ENCODE measurements at places on chromosomes 1 and 21.

GRCh38 chr1:220841293-220841692 lies 38.0 kb upstream of the HLX start:
- no peak for DNase-seq

DNA sequence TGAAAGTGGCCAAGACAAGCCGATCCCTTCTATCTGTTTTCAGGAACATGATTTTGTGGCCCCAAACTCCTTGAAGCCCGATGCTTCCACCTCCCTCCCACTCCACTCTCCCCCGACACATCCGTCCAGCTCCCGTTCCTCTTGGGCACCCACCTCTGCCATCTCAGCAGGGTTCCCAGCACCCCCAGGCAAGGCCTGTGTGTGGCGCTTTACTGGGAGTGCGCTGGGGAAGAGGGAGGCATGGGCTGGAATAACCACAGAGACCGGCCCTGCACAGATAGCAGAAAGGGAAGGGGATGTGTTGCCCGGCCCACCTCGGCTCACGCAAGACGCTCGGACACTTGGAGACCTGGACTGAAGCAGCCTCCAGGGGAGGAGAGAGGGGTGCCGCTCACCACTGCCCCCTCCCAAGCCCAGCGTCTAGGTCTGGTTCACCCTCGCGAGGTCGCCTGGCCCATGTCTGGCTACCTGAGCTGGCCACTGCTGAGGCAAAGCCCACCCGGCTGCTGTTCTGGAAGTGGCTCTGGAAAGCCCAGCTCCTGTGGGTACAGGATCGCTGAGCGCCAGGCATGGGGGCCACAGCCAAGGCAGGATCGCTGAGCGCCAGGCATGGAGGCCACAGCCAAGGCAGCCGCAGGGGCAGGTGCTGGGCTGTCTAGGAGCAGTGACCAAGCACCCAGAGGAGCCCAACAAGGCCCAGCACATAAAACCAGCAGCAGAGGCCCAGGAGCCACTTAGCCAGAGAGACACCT lies 23.8 kb upstream of the COL18A1 start:
- DNase-seq: no peak

DNA sequence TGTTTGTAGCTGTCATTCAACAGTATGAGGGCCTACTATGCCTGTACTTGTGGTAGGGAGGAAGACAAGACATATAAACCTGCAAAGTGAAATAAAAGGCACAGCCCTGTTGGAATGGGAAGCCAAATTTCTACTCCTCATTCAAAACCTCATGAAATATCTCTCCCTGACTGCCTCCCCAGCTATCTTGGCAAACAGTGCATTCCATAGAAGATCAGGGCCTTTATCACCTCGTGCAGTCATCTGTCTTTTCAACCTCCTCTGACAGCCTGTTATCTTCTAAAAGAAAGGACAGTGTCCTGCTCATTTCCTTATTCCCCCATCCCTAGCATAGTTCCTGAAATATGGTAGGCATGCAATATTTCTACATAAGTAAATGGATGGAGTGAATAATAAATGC lies 71.0 kb downstream of the SH3GLB1 start:
- no peak for DNase-seq

- no peak for DNase-seq
Measured at GRCh38 chr21:26748066-26748465, 97.1 kb downstream of the ADAMTS1 start.

- no peak for DNase-seq
Measured at GRCh38 chr1:11447903-11448302, 31.1 kb upstream of the DISP3 start.

DNA sequence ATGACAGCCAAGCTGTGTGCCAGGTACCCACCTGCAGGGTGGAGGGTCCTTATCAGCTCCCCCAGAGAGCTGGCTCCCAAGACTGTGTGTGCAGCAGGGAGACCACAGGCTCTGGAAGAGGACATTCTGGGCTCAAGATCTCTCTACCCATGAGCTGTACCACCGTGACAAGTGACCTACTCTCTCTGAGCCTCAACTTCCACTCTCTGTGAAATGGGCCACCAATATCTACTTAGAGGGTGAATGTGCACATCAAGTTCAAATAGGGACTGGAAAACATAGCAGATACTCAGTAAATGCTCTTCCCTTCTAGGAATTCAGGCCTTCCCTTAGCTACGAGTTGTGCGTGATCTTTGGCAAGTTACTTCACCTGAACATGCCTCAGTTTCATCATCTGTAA lies 1.5 kb downstream of the SLC30A2 start:
- no peak for DNase-seq

GRCh38 chr1:177741476-177741875 lies 228.4 kb downstream of the SEC16B start:
- no peak for DNase-seq

DNA sequence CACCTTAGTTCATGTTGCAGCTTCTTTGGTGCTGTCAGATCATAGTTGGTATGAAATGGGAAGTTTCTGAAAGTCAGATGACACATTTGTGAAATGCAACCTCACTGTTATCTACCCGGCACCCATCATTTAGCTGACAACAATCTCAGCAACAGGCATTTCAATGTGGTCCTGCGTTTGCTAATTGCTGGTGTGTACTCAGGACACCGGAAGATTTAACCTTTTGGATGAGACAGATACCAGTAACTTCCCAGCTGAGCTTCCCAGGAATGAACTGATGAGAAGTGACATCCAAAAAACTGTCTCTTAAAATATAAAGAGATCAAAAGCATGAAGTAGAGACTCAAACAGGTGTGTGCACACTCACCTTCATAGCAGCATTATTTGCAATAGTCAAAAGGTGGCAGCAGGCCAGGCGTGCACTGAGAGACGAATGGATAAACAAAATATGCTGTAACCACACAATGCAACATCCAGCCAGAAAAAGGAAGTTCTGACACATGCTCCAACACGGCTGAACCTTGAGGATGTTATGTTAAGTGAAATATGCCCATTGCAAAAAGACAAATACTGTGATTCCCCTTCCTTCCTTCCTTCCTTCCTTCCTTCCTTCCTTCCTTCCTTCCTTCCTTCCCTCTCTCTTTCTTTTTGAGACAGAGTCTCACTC lies 7.9 kb upstream of the CLDN14 start:
- no peak for DNase-seq

- peak; percentile 21 for DNase-seq
Measured at GRCh38 chr1:10979483-10979920, 33.0 kb upstream of the TARDBP start.

DNA sequence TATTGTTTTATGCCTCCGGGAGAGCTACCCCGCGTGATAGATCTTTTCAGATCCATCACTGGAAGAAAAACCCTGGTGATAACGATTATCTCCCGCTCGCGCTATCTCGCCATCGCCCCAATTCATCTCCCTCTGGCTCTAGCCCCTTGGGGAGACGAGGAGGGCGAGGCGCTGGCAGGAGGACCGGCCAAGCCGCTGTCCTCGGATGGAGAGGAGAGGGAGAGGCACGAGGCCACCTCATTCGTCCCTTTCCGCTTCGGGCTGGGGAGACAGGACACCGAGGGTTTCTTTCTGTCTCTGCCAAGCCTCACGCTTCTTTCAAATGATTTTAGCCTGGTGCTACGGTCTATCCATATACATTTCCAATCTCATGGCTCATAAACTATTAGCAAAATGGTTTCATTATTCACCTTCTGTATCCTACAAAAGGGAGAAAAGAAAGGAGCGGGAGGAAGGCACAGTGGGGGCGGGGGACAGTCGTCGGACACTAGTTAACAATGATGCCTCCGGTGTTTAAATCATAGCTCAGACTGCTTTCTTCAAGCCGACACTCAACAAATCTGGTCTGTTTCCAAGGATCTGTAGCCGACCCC lies 415.0 kb upstream of the ESRRG start:
- DNase-seq: no peak

GRCh38 chr1:150561974-150562445 lies 12.8 kb downstream of the ADAMTSL4 start:
- no peak for DNase-seq

DNA sequence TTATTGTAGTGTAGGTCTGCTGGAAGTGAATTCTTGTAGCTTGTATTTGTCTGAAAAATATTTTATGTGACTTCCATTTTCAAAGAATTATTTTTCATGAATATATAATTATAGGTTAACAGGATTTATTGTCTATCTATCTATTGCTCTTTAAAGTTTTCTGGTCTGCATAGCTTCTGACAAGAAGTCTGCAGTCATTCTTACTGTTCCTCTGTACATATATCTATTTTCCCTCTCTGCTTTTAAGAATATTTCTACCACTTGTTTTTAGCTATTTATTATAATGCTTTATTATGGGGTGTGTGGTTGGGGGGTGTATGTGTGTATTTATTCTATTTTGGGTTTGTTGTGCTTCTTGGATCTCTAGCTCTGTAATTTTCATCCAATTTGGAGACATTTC lies 77.4 kb downstream of the ETS2 start:
- no peak for DNase-seq

- no peak for DNase-seq
Measured at GRCh38 chr21:17660452-17660851, 47.8 kb upstream of the BTG3 start.

- no peak for DNase-seq
Measured at GRCh38 chr1:218078916-218079315, 206.2 kb upstream of the RRP15 start.

GRCh38 chr1:50488876-50489275 lies 65.6 kb upstream of the DMRTA2 start:
- no peak for DNase-seq

DNA sequence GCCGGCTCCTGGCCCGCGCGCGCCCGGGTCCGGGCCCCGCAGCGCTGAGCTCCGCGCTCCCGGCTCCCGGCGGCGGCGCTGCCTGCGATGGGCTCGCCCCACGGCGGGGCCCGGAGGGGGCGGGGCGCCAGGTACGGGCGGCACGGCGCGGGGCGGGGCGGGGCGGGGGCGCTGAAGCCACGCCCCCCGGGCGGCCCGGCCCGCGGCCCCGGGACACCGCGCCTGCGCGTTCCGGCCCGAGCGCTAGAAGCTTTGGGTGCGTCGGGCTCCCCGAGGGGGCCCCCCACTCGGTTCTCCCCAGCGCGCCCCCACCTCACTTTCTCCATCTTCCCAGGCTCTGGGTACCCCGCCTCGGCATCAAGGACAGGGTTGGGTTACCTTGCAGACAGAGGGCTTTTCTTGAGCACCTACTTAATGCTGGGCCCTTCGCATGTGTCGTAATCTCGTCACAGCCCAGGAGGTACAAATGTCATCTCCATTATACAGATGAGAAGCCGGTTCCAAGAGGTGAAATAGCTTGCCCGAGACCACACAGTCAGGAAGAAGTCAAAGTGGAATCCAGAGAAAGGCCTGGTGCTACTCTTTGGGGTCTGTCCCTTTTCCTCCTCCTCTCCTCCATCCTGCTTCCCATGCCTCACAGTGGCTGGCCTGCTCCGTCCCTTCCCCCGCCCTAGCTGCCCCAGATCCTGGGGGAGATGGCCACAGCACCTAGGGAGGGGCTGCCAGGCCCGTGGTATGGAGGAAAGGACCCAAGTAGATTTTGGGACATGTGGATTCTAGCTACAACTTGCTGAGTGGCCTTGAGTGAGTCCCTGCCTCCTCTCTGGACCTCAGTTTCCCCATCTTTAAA lies 46.5 kb downstream of the RAP1GAP start:
- no peak for DNase-seq

- peak; percentile 64 for DNase-seq
Measured at GRCh38 chr1:162056043-162056442, 13.4 kb upstream of the NOS1AP start.

- DNase-seq: no peak
Measured at GRCh38 chr1:199269241-199269640, 630.4 kb downstream of the PTPRC start.

- DNase-seq: no peak
Measured at GRCh38 chr1:64050601-64051000, 152.8 kb upstream of the UBE2U start.

GRCh38 chr1:219085082-219085481 lies 88.6 kb upstream of the LYPLAL1 start:
- DNase-seq: no peak

- DNase-seq: peak; percentile 36
Measured at GRCh38 chr1:230570724-230571360, 71.4 kb upstream of the COG2 start.

DNA sequence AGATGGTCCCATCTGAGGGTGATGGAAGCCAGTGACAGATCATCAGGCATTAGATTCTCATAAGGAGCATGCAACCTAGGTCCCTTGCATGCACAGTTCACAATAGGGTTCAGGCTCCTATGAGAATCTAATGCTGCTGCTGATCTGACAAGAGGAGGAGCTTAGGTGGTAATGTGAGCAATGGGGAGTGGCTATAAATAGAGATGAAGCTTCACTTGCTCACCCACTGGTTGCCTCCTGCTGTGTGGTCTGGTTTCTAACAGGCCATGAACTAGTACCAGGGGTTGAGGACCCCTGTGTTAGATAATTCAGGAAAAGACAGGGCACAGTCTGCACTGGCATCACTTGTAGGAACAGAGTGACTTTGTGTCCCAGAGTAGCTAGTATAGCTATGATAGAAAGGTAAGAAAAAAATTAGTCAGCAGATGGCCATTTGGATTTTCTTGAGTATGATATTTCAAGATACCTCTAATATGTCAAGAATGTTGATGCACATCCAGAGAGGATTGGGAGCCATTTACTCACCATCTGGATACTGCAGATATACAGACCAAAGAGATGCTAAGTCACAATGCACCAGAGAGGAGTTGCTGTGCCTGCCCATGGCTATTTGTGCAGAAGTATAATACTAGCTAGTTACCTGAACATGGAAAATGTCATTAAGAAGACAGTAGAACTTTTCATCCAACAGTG lies 53.6 kb downstream of the ADCY10 start:
- no peak for DNase-seq

DNA sequence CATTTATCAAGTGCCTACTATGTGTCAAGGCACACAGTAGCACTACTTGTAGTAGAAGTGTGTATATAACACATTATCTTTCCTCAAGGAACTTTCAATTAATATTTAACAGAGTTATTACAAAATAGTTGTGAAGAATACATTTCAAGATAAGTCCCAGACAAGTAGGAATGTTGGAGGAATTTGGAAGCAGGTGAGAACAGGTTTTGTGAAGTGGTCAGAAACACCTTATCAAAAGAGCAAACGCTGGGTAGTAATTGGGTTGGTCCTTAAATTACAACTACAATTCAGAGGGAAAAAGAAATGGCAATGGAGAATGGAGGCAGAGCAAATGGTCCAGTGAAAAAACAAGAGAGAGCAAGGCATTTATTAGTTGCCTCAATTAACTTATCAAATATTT lies 218.8 kb downstream of the ADGRL2 start:
- DNase-seq: no peak

DNA sequence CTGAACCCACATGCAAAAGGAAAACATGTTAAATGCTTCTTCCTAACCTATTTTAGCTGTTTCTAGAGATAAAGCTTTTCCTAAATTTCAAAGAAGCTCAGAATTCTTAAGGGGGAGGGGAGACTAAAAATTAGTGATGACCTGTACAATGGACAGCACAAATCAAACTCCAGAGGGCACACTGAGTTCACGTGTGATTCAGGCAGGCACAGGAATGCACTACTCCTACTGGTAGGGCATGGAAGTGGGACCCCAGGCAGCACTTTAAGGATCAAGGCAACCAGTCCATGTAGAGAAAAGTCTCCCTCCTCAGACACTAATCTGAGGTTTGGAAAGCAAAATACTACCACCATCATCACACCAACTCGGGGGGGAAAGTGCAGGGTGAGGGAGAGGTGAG lies 31.3 kb upstream of the CLCA4 start:
- DNase-seq: no peak

GRCh38 chr1:151639466-151639865 lies 27.6 kb downstream of the SNX27 start:
- no peak for DNase-seq

GRCh38 chr1:201274616-201275252 lies 8.6 kb upstream of the PKP1 start:
- no peak for DNase-seq

GRCh38 chr1:228825840-228826484 lies 90.7 kb downstream of the RHOU start:
- DNase-seq: no peak
